ENCODE measurements at places on chromosomes 5 and 9.
A peak's percentile ranks its signal among the peaks of the same experiment; 100 is the strongest.

DNA sequence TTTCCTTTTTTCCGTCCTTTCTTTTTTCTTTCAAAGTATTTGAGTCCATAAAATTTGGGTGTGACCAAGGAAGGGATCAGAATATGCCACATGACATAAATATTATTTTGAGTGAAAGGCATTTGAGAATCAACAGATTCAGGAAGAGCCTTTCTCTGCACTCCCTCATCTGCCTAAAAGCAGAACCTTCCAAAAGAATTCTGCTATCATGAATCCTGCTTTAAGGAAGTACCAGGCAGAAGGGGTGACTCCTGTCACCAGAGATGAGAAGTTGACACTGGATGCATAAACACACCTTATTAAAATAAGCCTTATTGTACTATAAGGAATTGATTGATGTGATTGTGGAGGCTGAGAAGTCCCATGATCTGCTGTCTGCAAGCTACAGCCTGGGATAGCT, 196.7 kb downstream of the SREK1 start:
- DNase-seq: no peak

DNA sequence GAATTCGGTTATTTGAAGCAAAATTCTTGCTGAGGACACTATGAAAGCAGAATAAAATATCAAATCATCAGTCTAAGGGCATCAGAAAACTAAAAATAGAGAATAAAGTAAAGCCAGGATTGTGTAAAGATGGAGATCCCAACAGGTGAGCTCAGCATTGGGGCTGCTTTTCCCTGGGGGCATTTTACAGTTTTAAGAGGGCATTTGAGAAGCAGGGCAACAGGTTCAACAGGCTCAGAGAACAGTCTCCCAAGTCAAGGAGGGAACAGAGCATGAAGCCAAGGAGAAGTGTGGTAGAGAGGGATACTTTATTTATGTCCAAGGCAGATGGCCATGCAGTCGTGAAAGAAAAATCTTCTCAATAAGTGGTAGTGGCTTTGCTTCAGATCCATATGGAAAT, 145.4 kb downstream of the SYK start:
- DNase-seq: no peak

GRCh38 chr5:102341681-102342288, 45.7 kb upstream of the SLCO4C1 start:
- DNase-seq: no peak

GRCh38 chr5:175710326-175710725, 52.5 kb downstream of the HRH2 start:
- no peak for DNase-seq

GRCh38 chr5:110045158-110045557, 355.4 kb downstream of the MAN2A1 start:
- no peak for DNase-seq

DNA sequence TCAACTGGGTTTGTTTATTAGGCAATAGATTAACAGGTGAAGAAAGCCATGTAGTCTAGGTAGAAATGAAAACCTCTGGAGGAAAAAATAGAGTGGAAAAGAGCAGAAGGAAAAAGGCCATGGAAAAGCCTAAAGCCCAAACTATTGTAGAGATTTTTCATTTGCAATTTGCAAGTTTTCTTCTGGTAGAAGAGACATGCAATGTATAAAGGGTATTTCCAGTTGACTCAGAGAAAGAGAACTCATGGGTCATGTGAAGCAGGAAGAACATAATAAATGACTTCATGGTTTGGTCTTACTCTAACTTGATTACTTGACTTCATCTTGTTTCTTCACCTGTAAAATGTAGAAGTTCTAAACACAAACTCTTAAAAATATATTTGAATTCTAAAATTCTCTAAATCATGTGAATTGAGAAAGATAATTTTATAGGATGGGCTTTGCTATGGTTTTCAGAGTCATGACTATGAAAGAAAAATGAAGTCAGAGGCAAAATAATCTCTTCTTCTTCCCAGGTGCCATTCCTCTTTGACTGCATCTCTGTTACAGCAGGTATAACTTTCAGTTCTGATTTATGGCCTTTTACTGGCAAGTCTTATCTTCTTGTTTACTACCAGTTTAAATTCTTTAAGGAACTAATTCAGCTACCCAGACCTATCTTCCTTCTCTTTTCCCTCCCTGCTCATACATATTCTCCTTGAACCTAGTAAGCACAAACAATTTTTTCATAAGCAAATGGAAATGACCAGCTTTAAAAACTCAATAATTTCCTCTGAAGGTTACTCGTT, 47.7 kb upstream of the TMC1 start:
- DNase-seq: no peak

DNA sequence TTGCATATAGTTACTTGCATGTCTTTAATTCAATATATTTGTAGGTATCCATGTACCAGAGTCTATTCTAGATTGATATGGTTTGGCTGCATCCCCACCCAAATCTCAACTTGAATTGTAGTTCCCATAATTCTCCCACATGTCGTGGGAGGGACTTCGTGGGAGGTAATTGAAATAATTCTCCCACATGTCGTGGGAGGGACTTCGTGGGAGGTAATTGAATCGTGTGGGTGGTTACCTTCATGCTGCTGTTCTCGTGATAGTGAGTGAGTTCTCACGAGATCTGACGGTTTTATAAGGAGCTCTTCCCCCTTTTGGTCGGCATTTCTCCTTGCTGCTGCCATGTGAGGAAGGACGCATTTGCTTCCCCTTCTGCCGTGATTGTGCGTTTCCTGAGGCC, 16.5 kb downstream of the FBXL7 start:
- DNase-seq: no peak

- peak; percentile 53 for DNase-seq
Measured at GRCh38 chr5:127959152-127959764, 124.3 kb upstream of the SLC12A2 start.

DNA sequence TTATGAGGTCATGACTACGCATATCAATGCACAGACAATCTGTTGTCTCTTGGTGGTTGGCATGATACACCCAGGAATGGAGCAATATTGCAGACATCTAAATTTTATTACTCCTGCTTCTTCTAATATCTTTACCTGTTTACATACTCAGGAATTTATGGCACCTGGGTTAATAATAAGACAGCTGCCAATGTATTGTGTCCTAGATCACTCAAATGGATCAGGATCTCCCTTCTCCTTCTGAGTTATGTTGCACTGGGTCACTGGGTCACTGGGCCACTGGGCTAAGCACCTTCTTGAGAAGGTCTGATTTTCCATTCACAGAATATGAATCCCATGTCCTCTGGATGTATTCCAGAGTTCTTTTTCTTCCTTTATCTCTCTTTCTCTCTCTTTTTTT, 41.8 kb downstream of the CCL28 start:
- DNase-seq: no peak

GRCh38 chr9:127140181-127140580, 17.7 kb upstream of the ANGPTL2 start:
- no peak for DNase-seq

DNA sequence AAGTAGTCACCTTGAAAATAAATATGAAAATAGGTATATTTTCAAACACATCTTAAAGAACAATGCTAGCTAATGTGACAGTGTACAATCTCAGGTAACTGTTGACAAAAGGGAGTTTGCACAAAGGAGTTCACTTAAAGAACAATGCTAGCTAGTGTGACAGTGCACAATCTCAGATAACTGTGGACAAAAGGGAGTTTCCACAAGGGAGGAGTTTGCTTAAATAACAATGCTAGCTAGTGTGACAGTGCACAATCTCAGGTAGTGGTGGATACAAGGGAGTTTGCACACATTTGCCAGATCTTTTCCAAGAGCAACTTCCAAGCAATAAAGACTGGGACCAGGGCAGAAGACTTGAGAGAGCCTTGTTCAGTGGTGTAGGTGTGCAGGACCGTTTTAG, 442.9 kb upstream of the FTMT start:
- DNase-seq: no peak

GRCh38 chr5:102823441-102823874, 68.4 kb downstream of the PAM start:
- DNase-seq: peak; percentile 47

- DNase-seq: no peak
Measured at GRCh38 chr9:134348404-134349155, 22.3 kb downstream of the RXRA start.

DNA sequence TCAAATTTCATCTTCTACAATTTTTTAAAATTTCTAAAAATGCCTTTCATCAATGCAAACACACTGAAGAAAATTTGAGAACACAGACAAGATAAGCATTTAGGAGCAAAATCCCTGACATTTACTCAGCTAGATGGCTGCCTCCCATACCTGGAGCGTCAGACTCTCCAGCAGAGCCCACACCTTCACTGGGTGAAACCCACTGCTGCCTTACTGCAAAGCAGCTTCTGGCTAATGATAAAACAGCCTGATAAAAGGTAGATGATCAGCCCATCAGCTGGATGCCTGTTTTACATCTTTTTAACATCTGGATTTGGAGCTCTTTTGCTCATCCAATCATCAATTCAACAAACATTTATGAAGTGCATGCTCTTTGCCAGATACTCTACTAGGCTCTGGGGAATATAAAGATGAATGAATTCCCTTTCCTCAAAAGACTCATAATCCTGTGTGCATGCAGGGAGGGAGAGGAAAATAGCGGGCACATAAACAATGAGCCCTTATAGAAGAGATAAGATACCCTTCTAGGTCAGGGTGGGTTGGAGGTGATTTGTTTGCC, 271.2 kb downstream of the SAXO1 start:
- no peak for DNase-seq

GRCh38 chr9:108673386-108673785, 182.4 kb downstream of the ACTL7B start:
- DNase-seq: peak; percentile 48

DNA sequence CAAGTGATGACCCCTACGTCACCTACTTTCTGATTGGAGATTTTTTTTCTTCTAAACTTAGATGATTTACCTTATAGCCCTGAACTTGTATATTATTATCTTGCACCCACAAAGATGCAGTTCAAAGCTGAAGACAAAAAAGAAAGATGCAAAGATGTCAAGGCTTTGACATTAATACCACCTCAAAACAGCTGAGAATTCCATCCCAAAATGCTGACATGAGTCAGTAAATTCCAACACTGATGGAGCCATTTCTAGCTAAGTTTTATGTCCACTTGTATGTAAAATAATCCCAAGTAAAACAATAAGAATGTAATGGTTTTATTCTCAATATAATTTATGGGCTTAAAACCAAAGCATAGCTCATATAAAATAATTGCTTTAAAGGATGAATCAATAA, 91.5 kb upstream of the CDH9 start:
- DNase-seq: no peak

- DNase-seq: no peak
Measured at GRCh38 chr9:6973762-6974161, 216.0 kb downstream of the KDM4C start.

DNA sequence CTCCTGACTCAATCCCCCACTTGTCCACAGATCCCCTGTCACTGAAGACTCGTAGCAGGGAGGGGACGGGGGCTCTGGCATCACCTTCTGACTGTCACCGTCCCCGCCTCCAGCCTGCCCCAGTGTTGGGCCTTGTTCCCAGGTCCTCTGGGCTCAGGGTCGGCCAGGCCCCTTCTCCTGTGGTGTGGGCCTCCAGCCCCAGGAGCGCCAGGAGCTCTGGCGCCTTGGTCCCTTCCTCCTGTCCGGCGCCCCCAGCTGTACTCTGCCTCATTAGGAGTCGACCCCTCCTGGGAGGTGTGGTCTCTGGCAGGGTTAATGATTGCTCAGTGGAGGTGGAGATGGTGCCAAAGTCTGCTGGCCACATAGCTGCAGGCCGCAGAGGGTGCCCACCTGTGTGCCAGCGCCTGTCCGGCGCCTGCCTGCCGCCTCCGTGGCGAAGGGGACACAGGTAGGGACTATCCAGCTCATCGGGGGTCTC, at the start of gene CDHR2:
CDHR2 (plus strand) TSS at position 376 of the 478 bp plus-strand sequence. CDS start 16,011 bp downstream, outside the sequence.
- DNase-seq: no peak

DNA sequence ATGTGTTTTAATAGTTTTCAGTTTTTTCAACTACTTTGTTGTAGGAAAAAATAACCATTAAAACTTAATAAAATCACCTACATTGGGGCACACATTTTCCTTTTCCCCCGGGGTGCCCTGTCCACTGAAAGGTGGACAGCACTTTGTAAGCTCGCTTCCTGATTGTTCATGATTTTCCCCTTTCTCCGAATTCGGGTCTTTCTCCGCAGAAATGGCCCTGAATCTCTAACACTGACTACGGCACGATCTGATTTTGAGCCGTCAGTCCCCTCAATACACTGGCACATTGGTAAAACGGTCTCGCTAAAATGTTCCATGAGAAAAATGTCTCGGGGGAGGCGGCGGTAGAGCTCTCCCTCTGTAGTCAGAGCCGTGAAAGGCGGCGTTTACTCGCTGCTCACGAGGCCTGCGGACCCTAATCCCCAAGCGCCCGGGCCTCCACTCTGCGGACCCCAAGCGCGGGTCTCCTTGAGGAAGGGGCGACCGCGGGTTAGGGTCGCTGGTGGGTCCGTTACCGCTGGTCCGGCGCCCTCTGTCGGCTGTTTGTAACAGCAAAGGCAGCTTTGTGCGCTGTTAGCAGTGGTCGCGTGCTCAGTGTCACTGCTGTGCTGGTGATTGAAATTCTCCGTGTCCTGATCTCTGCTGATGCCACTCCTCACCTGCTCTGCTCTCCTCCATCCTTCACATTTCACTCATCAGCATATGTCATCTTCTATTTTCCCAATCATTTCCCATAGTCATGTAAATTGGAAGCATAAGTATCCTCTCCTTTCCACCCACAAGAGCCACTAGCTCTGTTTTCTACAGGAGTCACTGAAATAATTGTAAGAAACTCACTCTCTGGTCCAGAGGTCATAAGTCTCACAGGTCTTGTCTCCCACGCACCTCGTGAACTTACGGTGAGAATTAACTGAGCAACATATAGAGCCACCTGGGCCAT, 10.8 kb upstream of the IFNA2 start:
- no peak for DNase-seq

- DNase-seq: no peak
Measured at GRCh38 chr5:173484569-173484968, 131.9 kb downstream of the BOD1 start.

DNA sequence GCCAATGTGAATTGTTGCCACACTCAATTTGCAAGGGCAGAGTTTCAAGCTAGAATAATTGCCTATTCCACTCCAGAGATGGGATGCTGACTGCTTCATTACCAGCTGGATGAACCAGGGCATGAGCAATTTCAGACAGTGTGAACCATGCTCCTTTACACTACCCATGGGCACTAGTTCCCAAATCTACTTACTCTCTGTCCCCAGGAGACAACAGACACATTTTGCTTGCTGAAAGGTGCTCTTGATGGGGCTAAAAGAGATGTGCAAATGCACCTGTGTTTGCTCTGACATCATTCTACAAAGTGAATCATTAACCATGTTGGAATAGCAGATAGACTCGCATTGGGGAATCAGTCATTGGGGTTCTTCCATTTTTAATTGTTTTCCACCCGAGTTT, 522.3 kb upstream of the NUDT12 start:
- DNase-seq: no peak

GRCh38 chr5:58462623-58463230, 2.8 kb upstream of the PLK2 start:
- no peak for DNase-seq

- no peak for DNase-seq
Measured at GRCh38 chr5:191949-192690, 825 bp downstream of the LRRC14B start.

- no peak for DNase-seq
Measured at GRCh38 chr5:13322769-13323168, 621.7 kb downstream of the DNAH5 start.
